CD4-positive, alpha-beta T cell (primary cell): ENCODE measurements at places on chromosomes 16 and 17.

DNA sequence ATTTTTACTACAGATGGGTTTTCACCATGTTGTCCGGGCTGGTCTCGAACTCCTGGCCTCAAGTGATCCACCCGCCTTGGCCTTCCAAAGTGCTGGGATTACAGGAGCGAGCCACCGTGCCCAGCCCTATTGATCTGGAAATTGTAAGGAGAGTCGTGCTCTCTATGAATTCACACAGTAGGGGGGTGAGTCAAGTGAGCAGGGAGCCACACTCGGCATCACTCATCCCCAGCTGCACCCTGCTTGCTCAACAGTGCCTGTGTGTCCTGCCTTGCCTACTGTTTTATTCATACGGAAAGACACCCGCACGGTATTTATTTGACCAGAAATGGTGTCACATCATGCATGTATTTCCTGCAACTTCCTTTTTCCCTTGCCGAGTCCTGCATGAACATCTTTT, 157.2 kb upstream of the FOXF1 start:
- no peak for DNase-seq

GRCh38 chr17:10681866-10682446, 15.4 kb downstream of the SCO1 start:
- no peak for DNase-seq

DNA sequence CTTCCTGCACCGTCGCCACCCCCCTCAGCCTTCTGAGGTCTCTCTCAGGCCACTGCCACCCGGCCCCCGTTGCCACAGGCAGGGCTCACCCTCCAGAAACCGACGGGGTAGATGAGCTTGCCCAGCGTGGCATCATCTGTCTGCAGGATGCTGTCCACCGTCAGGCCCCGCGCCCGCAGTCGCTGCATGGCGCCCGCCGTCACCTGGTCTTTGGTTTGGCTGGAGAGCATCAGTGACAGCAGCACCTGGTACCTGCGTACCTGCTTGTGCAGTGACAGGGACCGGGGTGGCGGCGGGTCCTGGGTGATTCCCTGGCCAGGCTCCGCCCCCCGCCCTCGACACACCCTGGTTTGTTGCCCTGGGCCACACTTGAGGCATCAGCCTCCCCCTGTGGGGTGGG, 3.1 kb downstream of the NTHL1 start:
- no peak for DNase-seq

- DNase-seq, result no peak
Measured at GRCh38 chr16:9840761-9841665, 341.2 kb downstream of the GRIN2A start.

DNA sequence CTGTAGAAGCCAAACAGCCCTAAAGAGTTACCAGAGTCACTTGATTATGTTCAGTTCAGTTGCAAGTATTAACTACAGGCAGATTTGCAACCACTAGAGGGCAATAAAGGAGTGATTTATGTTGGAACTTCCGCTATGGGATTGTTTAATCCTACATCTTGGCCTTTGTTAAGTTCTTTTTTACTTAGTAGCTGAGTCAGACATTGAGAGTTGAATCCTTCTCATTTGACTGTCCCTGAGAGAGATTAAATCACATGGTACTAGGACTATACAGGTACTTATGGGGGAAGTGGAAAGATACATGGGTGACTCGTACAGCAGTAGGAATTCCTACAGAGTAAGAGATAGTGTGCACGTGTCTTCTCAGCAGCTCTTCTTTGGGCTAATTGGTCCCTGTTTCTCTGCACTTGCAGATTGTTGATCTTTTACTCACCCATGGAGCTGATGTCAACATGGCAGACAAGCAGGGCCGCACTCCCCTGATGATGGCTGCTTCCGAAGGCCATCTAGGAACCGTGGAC, 40.3 kb downstream of the CYB561 start:
- no peak for DNase-seq

DNA sequence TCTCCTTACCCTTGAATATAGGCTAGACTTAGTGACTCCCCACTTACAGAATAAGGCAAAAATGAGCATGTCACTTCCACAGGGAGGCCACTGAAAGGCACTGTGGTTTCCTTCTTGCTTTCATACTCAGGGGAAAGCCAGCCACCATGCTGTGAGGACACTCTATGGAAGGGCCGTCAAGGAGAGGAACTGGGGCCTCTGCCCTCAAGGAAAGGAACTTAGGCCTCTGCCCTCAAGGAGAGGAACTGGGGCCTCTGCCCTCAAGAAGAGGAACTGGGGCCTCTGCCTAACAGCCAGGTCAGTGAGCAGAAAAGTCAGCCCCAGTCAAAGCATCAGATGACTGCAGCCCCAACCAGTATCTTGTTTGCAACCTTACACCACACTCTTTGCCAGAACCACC, 30.1 kb downstream of the VPS35 start:
- DNase-seq, result peak; percentile 37

- DNase-seq, result no peak
Measured at GRCh38 chr16:11996433-11997330, 20.1 kb downstream of the SNX29 start.

GRCh38 chr17:17919169-17920107, 52.8 kb downstream of the TOM1L2 start:
- DNase-seq, result peak; percentile 52

- no peak for DNase-seq
Measured at GRCh38 chr17:10156599-10156947, 41.8 kb downstream of the GAS7 start.

DNA sequence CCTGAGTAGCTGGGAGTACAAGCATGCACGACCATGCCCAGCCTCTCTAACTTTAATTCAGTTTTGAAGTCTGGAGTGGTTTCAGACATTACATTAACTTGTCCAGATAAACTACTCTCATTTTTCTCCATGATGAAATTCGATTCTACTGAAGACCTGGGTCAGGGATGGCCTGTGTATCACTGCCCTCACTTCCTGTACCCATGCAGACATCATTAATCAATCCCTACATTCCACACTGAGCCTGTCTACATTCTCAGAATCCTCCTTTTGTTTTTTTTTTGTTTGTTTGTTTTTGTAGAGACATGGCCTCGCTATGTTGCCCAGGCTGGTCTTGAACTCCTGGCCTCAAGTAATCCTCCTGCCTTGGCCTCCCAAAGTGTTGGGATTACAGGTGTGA, 22.6 kb downstream of the ADCY7 start:
- DNase-seq, result no peak

GRCh38 chr17:19322861-19323260, 39.7 kb downstream of the B9D1 start:
- DNase-seq, result no peak

- no peak for DNase-seq
Measured at GRCh38 chr16:66746682-66747081, 4.7 kb downstream of the DYNC1LI2 start.

GRCh38 chr16:87966685-87967185, 15.5 kb downstream of the BANP start:
- DNase-seq, result no peak

- no peak for DNase-seq
Measured at GRCh38 chr16:89510526-89510925, 2.3 kb downstream of the SPG7 start.

DNA sequence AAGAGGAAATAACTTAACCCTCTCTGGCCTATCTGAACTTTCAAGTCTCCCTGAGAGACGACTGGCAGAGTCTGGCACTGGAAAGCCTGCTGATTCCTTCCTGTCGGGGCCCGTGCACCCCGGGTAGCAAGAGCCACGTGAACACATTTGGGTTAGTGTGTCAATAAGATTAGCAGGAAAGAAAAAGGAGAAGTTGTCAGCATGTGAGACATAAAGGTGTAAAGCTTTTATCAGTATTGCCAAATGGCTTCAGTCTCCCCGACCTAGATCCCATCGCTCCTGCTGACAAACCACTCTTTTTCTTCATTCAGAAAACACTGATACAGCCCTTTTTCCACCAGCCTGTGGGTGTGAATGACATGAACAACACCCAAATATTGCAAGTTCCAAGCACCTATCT, 74.4 kb downstream of the CCT6B start:
- DNase-seq, result no peak

- no peak for DNase-seq
Measured at GRCh38 chr16:78972006-78972405, 628.5 kb downstream of the MAF start.

- DNase-seq, result no peak
Measured at GRCh38 chr17:49053171-49053829, 56.1 kb downstream of the IGF2BP1 start.

GRCh38 chr16:28984619-28985135, at the start of gene LAT:
LAT (plus strand) TSS chr16:28985052; CDS start chr16:28985418, 366 bp downstream.
- peak; percentile 89 for DNase-seq

- no peak for DNase-seq
Measured at GRCh38 chr17:69928611-69929010, 146.4 kb upstream of the KCNJ16 start.

- no peak for DNase-seq
Measured at GRCh38 chr16:1330260-1330914, 3.1 kb upstream of the BAIAP3 start.

DNA sequence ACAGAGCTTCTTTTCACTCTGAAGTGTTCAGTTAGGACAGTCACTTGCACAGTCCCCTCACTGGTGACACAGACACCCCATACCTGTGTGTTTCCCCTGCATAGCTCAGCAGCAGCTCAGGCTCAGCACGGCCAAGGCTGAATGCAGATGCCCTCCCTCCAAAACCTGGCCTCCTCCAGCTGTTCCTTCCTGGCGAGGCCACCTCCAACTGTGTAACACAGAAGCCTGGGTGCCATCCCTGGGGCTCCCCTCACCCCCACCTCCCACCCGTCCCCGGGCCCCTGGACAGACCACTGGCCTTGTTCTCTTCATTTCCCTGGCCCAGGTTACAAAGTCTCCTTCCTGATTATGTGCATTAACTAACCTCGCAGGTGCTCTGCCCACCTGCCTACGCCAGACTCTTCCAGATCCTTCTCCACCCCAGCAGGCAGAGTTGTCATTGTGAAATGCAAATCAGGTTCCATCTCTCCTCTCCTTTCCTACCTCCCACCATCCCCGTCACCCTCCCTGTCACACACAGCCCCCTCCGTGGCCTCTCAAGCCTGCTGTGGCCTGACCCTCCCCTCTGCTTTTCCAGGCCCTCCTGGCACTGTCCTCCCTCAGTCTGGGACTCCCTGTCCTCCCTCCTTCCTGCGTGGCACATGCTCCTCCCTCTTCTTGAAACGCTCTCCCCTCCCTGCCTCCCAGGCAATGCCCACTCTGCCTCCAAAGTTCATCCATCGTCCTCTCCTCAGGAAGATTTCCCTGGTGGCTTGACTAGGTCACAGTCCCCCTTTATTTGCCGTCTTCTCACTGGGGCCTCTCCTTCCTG, 26.4 kb downstream of the MLYCD start:
- DNase-seq, result no peak

GRCh38 chr17:50923611-50924010, 57.5 kb upstream of the TOB1 start:
- no peak for DNase-seq

- DNase-seq, result no peak
Measured at GRCh38 chr16:78640886-78641285, 541.4 kb downstream of the WWOX start.

GRCh38 chr17:42518046-42518754, 17.8 kb upstream of the NAGLU start:
- DNase-seq, result peak; percentile 52

DNA sequence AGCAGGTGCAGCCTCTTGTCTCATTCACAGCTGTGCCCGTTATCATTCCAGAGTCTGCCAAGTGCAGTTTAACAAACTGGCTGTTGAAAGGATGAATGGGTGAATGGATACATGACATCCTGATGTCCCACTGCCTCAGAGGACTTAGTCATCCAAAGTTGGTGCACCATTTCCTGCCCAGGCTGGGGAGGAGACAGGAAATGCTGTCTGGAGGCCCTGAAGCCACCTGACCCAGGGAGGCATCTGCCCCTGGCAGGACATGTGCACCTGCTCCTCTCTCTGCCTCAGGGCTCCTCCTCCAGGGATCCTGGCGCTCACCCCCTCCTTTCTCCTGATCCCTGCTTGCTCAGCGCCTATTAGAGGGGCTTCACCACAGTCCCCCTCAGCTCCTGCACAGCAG, 1.8 kb upstream of the CD300C start:
- no peak for DNase-seq

DNA sequence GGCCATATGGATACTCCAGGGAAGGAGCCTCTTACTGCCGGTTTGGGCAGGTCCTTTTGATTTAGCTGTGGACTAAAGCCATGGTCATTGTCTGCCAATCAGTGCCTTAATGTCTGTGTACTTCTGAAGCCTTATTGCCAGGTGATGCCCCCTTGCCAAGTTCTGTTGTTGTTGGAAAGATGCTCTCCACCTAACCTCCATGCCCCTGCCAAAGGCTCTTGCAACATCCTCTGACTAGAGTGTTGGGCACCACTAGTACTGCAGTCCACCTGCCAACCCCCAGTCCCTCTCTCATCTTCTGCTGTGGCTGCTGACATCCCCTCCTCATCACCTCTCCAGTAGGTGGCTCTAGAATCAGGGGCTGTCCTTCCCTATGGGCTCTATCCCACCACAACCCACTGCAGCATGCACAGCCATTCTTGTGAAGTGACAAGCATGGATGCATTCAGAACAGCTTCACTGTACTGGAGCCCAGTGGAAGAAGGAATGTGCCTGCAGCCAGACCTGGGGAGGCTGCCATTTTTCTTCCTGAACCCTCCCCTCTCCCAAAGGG, 375.3 kb upstream of the CDH5 start:
- DNase-seq, result no peak
